ENCODE measurements at places on chromosomes 6 and 20. TPM values are rescaled to one million over a fixed set of nuclear protein-coding genes. Genes with fewer than 3 reads are reported as not detected.
A peak's percentile ranks its signal among the peaks of the same experiment; 100 is the strongest.

- no peak for DNase-seq
Measured at GRCh38 chr6:81734081-81734480, 18.4 kb downstream of the TENT5A start.

DYNLRB1 gene
- total RNA-seq: 137 TPM

DNA sequence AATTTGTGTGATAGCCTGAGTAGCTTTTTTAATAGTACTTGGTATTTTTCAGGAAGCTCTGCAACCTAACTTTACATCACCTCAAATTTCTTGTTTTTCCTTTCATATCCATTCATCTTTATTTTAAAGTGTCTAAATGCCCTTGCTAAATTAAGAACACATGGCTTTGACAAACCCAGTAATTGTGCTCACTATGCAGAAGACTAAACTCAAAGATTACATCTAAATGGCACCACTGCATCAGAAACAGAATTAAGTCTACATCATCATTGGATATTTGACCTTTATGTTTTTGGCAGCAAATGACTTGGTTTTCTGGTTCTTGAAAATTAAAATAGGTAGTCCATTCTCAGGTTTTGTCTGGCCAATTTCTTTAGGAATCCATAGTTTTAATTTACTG lies 69.6 kb upstream of the HDGFL1 start:
- DNase-seq: no peak

GRCh38 chr6:14177413-14178082 lies 60.0 kb downstream of the CD83 start:
- DNase-seq: peak; percentile 18

DNA sequence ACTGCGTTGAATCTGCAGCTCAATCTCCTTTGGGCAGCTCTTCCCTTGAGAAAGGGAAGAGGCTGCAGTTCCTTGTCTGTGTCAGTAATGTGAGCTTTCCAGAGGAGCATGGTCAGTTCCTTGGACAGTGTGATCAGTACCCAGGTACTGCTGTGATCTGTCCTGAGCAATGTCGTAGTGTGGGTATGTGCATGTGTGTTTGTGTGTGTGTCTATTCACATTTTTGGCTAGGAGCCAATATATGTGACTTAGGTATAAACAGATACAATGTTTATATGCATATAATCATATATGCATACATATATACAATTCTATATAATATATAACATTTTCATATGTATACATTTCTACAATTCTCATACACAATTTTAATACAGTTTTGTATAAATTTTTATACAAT lies 85.4 kb upstream of the OLIG3 start:
- no peak for DNase-seq

- DNase-seq: no peak
Measured at GRCh38 chr20:43322851-43323250, 133.1 kb upstream of the PTPRT start.

MUC22 gene
- total RNA-seq: not detected

MARCKS gene
- 78.1 TPM for total RNA-seq

DNA sequence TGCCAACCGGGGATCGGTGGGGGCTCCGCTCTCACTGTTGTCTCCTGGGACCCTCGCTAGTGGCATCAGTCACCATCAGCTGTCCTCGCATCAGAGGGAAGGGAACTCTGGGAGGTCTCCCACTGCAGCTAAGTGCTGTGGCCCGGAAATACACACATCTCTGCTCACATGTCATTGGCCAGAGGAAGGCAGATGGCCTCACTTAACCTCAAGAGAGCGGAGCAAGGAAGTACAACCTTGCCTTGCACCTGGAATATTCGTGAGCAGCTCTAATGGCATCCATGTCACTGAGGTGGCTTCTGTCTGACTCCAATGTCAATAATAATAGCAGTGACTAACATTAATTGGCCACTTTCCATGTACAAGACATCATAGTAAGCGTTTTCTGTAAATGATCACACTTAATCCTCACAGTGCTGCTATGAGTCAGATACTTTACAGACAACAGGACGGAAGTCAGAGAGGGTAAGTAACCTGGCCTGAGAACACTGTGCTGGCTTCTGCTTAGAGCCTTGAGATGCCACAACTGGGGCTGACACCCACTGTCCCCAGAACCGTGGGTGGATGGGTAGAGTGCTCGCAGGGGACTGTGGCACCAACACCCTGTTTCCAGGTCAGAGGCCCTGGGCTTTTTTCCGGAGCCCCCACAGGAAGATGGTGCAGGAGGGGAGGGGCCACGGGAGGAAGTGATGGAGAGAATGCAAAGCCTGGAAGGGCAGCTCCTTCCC lies 6.0 kb downstream of the LHFPL5 start:
- peak; percentile 26 for DNase-seq

DNA sequence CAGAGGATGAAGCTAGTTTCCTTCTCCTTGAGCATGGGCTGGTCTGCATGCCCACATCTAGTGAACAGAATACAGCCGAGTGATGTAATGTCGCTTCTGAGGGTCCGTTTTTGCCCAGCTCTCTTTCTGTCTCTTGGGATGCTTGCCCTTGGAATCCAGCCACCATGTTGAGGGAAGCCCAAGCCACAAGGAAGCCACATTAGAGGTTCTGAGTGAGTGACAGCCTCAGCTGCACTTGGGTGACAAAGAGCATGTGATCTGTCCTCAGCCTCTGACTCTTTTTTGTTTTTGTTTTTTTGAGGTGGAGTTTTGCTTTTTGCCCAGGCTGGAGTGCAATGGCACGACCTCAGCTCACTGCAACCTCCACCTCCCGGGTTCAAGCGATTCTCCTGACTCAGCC lies 100.6 kb upstream of the SALL4 start:
- DNase-seq: no peak

DNA sequence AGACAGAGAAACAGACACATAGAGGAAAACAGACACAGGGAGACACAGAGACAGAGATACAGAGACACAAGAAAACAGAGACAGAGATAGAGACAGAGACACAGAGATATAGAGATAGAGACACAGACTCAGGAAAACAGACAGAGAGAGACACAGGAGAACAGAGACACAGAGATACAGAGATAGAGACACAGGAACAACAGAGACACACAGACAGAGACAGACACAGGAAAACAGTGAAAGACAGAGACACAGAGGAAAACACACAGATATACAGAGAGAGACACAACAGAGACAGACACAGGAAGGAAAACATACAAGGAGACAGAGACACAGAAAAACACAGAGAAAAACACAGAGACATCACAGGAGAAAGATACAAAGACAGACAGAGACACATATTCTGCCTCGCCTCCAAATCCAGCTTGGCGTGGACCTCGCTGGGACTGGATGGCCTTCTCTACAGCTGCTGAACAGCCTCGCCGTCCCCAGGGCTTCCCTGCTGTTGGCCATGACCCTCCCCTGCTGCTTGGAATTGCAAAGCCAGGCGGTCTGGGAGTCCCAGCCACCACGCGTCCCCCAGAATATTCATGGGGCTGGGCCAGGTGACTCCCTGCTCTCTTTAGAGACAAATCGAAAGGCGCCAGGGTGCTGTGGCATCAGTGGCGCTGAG lies 36.8 kb downstream of the NTSR1 start:
- DNase-seq: no peak

- no peak for DNase-seq
Measured at GRCh38 chr20:17904027-17904426, 64.6 kb downstream of the SNX5 start.

CLDN20 gene
- total RNA-seq: not detected

DNA sequence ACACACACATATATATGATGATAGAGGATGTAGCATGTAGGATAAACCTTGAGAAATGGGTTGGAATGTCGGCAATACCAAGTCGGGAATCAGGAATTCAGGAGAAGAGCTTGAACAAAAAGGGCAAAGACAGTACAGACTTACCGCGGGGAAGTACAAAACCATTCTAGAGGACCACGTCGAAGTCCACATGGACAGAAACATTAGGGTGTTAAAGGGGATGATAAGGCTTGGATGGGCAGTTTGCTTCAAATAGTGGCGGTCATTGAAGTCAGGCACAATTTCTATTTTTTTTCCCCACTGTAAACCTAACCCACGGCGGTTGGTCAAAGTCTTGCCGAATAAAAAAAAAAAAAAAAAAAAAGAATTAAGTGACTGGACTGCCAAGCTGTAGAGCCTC lies 766 bp upstream of the NUS1 start:
- no peak for DNase-seq

GRCh38 chr20:43915211-43916072 lies 790 bp downstream of the TOX2 start:
- DNase-seq: no peak

- no peak for DNase-seq
Measured at GRCh38 chr6:4649728-4650127, 126.5 kb upstream of the CDYL start.

ADGRB3 gene
- not detected for total RNA-seq

CNKSR3 gene
- total RNA-seq: 29.2 TPM

DNA sequence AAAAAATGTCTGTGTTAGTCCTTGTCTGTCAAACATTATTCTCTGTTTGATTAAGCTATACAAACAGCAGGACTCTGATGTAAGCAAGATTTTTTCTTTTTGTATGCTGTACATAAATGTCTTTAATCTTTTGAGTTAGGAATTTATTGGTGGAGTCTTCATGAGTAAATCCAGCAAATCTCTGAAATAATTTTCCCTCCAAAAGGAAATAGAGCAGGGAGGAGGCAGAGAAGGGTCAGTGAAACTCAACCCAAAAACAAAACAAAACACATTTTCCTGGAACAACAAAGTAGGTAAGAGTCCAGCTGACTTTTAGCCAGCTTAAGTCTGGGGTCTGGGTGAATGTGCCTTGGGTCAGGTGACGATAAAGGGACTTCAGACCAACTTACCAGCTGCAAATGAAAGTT lies 113.7 kb downstream of the FOXA2 start:
- no peak for DNase-seq

DNA sequence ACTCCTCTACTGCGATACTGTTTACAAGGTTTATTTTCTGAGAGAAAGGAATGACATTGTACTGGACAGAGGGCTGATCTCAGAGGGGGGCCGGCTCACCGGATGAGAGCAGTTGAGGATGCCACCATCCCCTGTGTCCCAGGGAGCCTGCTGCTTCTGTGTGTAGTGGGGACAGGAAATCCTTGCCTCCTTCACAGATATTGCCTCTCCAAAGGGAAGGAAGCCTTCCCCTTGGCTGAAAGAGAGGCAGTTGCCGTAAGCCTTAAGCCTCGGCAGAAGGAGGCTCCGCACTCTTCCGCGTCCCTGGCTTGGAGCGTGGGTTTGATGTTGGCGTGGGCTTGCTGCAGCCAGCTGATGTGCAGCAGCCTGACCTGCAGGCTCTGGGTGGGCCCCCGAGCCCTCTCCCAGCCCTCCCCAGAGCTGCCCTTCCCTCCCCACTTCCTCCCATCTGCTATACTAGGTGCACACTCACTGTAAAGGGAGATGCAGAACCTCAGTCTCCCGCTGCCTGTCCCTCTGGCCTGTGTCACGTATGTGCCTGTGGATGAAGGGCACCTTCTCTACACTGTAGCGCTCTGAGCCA lies 45.7 kb upstream of the RPS6KA2 start:
- no peak for DNase-seq

DNA sequence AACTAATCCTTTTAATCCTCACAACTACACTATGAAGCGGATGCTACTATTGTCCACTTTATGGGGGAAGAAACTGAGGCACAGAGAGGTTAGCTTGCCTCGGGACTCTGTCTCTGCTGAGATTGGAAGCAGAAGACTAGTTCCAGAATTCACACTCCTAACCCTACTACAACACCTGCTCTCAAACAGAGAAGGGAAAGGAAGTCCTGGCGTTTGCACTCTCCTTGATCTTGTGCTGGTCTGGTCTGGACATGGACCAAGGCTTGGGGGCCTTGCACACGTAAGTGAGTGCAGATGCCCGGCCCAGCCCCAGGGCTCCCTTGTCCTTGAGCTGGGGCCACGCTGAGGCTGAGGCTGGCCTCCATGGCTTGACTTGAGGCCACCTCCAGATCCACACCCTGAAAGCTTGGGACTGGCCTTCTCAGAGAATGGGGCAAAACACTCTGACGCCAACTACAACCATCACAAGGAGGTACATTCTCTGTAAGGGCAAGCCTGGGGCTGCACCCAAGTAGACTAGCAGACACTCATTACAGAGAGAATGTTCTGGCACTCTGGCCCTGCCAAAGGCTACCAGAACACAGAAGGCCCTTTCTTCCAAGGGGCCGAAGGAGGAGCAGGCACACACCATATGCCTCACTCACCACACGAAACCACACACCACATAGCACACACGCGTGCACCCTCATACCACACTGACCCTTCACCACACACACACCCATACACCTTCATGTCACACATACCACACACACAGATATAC lies 33.3 kb upstream of the EZR start:
- DNase-seq: no peak

DNA sequence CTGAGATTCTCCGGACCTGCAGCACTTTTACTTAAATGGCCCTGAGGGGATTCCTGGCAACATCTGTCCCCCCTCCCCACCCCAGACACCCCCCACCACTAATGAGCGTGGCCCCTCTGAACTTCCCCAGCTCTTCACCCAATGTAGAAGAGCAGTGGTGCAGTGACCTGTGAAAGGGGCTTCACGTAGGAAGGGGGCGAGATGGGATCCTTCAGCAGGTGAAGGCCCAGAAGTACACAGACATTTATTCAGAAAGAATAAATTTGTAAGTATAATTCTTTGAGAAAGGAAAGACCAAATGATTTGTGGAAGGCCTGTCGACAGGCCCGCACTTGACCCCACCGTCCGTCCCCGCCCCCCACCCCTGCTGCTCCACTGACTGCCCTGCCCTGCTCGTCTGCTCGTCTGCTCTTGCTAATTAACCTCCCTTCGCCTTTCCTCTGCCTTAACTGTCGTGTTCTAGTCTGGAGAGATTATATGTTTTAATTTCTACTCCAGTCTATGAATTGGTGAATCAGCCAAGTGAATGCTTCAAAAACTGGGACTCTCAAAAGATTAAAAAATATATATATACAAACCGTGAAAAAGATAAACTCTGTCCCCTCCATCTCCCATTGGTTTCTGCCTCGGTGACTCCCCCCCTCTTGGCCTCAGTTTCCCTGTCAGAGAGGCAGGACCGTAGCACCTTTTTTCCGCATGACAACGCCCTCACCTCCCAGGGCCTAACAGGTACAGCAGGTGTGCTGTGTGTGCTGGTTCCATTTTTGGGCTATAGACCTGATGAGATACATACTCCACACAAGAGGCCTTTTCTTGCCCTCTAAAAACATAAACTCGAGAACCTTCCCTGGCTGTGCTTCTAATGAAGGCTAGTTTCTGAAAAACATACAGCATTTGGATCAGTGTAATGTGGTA lies 49.2 kb downstream of the GNAS start:
- DNase-seq: no peak

DNA sequence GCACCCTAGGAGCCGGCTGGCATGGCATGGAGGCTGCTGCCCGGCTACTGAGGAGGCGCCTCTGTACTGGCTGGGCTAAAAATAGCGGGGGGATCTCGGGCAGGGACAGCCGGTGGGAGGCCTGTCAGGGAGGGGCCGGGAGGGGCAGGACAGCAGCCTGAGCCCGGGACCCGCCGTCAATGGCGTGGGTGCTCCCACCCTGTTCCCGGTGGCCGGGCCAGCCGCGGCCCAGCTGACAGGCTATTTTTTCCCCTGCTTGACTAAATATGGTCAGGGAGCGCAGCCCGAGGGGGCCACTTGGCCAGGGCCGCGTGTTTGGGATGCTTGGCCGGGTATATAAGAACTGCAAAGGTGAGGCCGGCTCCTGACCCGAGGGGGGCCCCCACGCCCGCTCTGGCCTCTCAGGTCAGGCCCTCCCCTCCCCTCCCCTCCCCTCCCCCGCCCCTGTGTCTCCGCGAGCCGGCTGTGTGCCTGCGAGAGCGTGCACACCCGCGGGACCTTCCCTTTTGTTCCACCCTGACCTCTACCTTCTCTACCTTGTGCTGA lies 74.4 kb upstream of the GATA5 start:
- DNase-seq: no peak

MEA1 gene
- 62.9 TPM for total RNA-seq
